ENCODE measurements at places on chromosomes 16 and 17.

DNA sequence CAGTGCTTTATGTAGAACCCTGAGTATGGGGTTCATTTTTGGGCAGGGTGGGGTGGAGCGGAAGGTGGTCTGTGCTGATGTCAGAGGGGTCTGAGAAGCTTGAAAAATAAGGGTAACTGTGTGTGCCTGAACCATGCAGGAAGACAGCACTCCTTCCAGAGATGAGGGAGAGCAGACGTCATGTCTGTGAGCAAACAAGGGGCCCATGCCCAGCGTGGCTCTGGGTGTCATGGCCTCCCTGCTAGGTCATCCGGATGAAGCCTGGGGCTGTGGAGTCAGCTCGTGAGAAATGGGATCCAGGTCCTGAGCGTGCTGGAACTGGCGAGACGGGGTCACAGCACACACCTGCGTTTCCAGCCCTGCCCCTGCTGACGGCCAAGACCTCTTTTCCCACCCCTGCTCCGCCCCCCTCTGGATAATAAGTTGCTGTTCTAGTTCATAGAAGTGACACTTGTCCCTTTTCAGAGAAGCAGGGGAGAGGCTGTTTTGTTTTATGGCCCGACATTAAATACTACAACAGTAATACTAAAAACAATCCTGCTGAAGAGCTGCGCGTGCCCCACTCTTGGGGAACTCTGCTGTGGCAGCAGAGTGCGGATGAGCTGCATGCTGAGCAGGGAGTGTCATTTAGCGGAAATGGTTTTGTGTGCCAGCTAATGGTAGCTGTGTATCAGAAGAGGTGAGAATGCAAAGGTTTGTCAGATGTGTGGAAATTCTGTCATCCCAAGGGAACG lies 92.6 kb downstream of the RPTOR start:
- no peak for DNase-seq

GRCh38 chr16:49581630-49582298 lies 208.2 kb downstream of the C16orf78 start:
- no peak for DNase-seq

DNA sequence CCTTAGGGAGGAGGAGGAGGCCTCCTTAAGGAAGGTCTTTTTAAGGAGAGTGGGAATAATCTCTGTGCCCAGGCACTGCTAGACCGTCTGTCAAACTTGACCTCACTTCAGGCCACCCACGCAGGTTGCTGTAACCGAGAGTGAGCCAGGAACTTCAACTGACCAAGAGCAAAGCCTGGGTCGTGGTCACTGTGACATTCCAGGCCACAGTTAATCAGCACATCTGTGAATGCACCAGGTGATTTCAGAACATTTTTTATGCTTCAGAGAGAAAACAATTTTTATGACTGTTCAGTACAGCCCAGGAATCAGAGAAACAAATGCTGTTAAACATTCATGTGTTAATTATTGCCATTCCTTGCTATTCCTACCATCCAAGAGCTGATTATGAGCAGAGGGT lies 226.6 kb upstream of the ASIC2 start:
- no peak for DNase-seq

DNA sequence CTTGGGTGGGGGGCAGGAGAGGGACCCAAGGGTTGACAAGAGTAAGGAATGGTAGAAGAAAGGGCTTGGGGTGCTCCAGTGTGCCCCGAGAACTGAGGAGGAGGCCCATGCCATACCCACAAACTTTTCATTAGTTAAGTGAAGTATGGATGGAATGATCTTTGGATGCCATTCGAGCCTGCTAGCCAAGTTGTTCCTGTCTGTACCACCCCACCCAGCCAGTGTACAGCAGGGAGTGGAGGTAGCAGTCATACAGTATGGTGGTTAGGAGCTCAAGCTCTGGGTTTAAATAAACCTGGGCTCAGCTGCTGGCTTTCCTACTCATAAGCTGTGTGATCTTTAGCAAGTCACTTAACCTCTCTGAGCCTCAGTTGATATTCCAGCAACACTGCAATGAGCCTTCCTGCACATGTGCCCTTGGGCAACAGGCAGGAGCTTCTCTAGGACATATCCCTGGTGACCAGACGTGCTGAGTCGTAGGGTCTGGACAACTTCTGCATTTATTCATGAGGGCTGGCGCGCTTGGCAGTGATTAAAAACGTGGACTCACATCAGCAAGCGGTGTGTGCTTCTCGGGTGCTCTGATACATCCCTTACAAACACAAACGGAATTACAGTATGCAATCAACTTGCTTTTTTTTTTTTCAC lies 22.9 kb downstream of the ITPRIPL2 start:
- DNase-seq: no peak

DNA sequence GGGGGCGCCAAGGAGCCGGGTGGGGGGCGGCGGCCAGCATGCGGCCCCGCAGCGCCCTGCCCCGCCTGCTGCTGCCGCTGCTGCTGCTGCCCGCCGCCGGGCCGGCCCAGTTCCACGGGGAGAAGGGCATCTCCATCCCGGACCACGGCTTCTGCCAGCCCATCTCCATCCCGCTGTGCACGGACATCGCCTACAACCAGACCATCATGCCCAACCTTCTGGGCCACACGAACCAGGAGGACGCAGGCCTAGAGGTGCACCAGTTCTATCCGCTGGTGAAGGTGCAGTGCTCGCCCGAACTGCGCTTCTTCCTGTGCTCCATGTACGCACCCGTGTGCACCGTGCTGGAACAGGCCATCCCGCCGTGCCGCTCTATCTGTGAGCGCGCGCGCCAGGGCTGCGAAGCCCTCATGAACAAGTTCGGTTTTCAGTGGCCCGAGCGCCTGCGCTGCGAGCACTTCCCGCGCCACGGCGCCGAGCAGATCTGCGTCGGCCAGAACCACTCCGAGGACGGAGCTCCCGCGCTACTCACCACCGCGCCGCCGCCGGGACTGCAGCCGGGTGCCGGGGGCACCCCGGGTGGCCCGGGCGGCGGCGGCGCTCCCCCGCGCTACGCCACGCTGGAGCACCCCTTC lies 484 bp downstream of the FZD2 start:
- DNase-seq: peak; percentile 28

DNA sequence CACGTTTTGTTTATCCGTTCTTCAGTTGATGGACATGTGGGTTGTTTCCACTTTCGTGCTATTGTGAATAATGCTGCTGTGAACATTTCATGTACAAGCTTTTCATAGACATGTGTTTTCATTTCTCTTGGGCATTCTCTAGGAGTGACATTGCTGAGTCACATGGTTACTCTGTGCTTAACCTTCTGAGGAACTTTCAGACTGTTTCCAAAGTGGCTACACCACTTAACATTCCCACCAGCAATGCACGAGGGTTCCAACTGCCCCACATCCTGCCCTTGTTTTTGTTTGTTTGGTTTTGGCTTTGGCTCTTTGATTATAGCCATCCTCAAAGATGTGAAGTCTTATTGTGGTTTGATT lies 14.2 kb upstream of the PEMT start:
- DNase-seq: peak; percentile 76

DNA sequence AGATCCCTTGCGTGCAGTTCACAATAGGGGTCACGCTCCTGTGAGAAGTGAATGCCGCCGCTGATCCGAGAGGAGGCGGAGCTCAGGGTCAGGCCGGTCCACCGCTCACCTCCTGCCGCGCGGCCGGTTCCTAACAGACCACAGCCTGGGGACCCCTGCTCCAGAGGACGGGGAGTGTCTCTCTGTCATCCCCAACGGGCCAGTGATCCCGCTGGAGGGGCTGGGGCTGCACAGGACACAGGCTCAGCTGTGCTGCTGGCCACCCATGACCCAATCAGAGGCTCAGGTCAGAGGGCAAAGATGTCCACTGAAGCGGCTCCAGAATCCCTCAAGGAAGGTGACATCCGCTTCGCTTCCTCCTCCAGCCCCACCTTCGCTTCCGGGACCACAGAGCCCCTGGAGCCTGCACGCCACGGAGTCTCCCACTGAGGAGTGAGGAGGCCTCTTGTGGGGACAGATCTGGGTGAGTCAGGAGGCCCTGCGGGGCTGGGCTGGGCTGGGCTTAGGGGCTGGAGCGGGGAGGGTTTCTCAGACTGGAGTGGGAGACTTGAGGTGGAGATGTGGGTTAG lies 115.4 kb downstream of the METRNL start:
- peak; percentile 63 for DNase-seq

DNA sequence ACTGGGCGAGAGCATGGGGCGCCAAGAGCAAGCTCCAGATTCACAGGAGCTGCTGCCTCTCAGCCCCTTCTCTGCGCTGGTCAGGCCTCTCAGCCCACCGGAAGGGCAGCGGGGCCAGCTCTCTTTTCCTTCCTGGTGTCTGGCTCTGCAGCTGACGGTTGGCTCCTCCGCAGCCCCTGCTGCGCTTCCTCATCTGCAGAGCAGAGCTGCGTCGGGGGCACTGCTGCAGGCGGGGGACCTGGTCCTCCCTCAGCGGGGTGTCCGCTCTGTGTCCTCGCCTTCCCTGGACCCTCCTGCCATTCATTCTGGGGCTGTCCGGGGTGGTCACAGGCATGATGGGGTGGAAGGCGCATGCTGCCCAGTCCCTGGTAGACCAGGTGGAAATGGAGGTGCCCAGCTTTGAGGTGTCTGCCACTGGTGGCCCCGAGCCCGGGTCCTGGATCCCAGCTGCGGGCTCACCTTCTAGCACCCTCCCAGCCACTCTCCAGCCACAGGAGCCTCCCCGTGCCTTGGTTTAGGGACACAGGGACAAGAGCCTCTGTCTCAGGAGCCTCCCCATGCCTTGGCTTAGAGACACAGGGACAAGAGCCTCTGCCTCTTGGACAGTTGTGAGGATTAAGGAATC lies 84.8 kb downstream of the IRF8 start:
- DNase-seq: no peak

- no peak for DNase-seq
Measured at GRCh38 chr16:84614073-84614459, 3.8 kb downstream of the COTL1 start.

DNA sequence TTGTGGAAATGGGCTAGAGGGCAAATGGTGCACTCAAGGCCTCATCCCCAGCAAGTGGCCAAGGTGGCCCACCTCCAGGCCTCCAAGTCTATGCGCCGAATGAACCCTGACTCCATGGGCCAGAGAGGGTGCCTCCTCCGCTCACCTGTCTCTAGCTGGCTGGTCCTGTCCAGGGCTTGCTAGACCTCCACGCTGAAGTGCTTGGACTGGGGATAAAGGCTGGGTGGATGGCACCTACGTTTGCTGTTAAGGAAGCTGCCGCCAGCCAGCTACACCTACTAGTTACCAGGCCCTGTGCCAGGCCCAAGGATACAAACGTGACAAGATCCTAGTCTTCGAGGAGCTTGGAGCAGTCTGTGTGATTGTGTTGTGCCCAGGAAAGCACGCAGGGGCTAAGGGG lies 739 bp upstream of the SGCA start:
- DNase-seq: no peak

DNA sequence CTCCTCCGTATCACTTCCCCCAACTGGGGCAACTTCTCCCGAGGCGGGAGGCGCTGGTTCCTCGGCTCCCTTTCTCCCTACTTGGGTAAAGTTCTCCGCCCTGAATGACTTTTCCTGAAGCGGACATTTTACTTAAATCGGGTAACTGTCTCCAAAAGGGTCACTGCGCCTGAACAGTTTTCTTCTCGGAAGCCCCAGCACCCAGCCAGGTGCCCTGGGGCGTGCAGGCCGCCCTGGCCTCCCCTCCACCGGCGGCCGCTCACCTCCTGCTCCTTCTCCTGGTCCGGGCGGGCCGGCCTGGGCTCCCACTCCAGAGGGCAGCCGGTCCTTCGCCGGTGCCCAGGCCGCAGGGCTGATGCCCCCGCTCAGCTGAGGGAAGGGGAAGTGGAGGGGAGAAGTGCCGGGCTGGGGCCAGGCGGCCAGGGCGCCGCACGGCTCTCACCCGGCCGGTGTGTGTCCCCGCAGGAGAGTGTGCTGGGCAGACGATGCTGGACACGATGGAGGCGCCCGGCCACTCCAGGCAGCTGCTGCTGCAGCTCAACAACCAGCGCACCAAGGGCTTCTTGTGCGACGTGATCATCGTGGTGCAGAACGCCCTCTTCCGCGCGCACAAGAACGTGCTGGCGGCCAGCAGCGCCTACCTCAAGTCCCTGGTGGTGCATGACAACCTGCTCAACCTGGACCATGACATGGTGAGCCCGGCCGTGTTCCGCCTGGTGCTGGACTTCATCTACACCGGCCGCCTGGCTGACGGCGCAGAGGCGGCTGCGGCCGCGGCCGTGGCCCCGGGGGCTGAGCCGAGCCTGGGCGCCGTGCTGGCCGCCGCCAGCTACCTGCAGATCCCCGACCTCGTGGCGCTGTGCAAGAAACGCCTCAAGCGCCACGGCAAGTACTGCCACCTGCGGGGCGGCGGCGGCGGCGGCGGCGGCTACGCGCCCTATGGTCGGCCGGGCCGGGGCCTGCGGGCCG lies 1.6 kb downstream of the HIC1 start:
- no peak for DNase-seq

DNA sequence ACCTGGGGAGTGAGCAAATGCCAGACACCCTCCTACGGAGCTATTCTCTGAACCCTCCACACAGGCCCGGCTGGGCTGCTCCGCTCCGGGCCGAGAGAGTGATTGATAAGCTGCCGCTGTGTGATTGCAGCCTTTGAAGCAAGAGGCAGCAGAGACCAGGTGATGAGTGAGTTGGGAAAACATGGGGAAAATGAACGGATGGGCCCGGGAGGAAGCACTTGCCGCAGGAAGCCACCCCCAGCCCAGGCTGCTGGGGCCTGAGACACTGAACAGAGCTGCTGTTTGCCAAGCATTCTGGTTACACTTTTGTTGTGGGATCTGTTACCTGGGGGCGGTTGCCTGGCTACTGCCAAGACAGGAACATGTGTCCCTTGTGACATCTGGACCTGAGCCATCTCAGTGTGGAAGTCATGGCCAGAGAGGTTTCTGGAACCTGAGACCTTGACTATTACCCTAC lies 46.4 kb upstream of the KLHDC4 start:
- DNase-seq: no peak

GRCh38 chr17:57869617-57870282 lies 19.9 kb upstream of the MRPS23 start:
- DNase-seq: peak; percentile 84

GRCh38 chr17:10177131-10177912 lies 21.1 kb downstream of the GAS7 start:
- no peak for DNase-seq

GRCh38 chr16:85316321-85316919 lies 204.1 kb upstream of the CIBAR2 start:
- DNase-seq: peak; percentile 74

- DNase-seq: no peak
Measured at GRCh38 chr17:38556239-38556638, 49.5 kb downstream of the SRCIN1 start.

- peak; percentile 29 for DNase-seq
Measured at GRCh38 chr16:4313563-4314531, 2.0 kb upstream of the GLIS2 start.

- no peak for DNase-seq
Measured at GRCh38 chr17:78108726-78109488, 19.6 kb downstream of the TMC6 start.

DNA sequence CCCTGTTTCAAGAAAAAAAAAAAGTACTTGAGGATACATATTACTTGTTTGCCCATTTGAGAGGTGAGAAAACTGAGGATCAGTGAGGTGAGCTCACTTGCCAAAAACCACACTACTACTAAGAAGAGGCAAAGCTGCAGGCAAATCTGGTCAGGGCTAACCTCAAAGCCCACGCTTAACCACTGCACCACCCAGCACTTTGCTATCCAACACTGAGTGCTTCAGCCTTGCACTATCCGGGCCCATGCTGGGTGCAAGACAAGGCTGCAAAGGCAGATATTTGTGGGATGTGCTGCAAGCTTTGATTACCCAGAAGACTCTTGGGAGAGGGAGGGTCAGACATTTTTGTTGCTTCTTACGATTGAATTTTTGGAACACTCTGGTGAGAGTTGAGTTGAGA lies 23.6 kb upstream of the NLRP1 start:
- DNase-seq: no peak

- DNase-seq: no peak
Measured at GRCh38 chr17:20074489-20074888, 65.3 kb downstream of the SPECC1 start.

Data from AG08395 (cell line).